Stomach (tissue), 19 donors: ENCODE measurements at places on chromosomes 7 and 10.

- DNase-seq: no peak
Measured at GRCh38 chr7:28301148-28301641, 111.1 kb upstream of the CREB5 start.

GRCh38 chr10:62433901-62434300 is 59.7 kb downstream of the ZNF365 start:
- DNase-seq: no peak

GRCh38 chr7:139875821-139876241 is 46.8 kb downstream of the TBXAS1 start:
- DNase-seq: peak; percentile 74

- no peak for DNase-seq
Measured at GRCh38 chr7:97697396-97697795, 34.5 kb upstream of the TAC1 start.

GRCh38 chr10:90822508-90822907 is 35.3 kb downstream of the HTR7 start:
- DNase-seq: no peak

DNA sequence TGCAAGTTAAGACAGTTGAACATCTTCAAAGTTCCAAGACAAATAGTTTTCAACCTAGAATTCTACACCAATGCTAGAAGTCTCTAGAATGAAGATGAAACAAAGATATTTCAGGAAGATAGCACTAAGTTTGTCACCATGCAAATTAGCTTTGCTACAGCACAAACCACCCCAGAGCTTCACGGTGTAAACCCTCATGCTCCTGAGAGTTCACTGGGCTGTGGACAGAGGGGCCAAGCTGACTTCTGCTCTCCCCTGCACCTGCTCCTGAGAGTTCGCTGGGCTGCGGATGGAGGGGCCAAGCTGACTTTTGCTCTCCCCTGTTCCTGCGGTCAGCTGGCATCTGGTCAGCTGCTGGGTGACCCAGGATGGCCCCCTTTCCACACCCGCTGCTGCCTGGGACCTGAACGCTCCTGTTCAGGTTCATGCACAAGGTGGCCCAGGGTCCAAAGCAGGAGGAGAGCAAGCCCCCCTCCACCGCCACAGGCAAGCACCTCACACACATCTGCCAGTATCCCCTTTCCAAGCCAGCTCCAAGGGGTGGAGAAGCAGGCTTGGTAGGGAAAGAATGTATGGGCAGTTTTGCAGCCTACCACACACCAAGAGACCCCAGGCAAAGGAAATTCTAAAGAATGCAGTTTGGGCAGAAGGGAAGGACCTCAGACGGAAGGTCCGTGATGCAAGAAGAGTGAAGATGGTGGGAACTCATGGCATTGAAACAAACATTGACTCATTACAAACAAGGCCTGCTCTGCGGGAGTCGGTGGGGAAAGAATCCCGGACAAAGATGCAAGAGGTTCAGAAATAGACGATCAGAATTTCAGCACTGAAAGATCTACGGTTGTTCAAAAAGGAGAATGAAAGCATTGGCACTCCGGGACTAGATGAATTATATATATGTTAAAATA is 137.8 kb upstream of the PPP2R2D start:
- DNase-seq: no peak
